Hair follicular keratinocyte (primary cell): ENCODE measurements at places on chromosomes 3 and 15. TPM values are rescaled to one million over a fixed set of nuclear protein-coding genes. Genes with fewer than 3 reads are reported as not detected.

Gene TGM4
- total RNA-seq, result 0.08 and 0.16 TPM in 2 replicates

Gene UQCRC1
- 599 and 603 TPM in 2 replicates for total RNA-seq

Gene LMAN1L
- total RNA-seq, result not detected in 2 replicates

Gene LTK
- total RNA-seq, result not detected in 2 replicates

Gene ECE2
- not detected in 2 replicates for total RNA-seq

Gene CYP1A2
- total RNA-seq, result not detected in 2 replicates

Gene GOLGA6B
- total RNA-seq, result not detected in 2 replicates

Gene VEPH1
- 0.08 and 0.34 TPM in 2 replicates for total RNA-seq

Gene IL17RD
- total RNA-seq, result 1.1 and 1.3 TPM in 2 replicates

Gene GOLGA8Q
- total RNA-seq, result 1.2 TPM in 1 of 2 replicates, not detected in the other

Gene FGF7
- total RNA-seq, result not detected in 2 replicates

Gene FGD5
- not detected in 2 replicates for total RNA-seq

Gene TRAT1
- total RNA-seq, result not detected in 2 replicates

Gene CRBN
- 21.9 and 30.2 TPM in 2 replicates for total RNA-seq

Gene FBXO40
- not detected in 2 replicates for total RNA-seq

Gene C2CD4A
- not detected in 2 replicates for total RNA-seq

Gene PLA2G4D
- total RNA-seq, result 0.08 TPM in 1 of 2 replicates, not detected in the other

Gene STX19
- 0.16 TPM in 1 of 2 replicates, not detected in the other for total RNA-seq

Gene C3orf49
- not detected in 2 replicates for total RNA-seq

Gene AMIGO3
- not detected in 2 replicates for total RNA-seq

Gene FAIM
- total RNA-seq, result 9.4 and 12.1 TPM in 2 replicates

Gene POLQ
- total RNA-seq, result 2.3 and 4.3 TPM in 2 replicates

Gene CORO2B
- total RNA-seq, result 1.0 and 4.1 TPM in 2 replicates

Gene ADGRG7
- not detected in 2 replicates for total RNA-seq

Gene ADAMTS17
- 0.15 and 0.86 TPM in 2 replicates for total RNA-seq

Gene SLC22A13
- not detected in 2 replicates for total RNA-seq

Gene GOLGA8N
- 0.49 and 0.94 TPM in 2 replicates for total RNA-seq

Gene CACNA1D
- total RNA-seq, result not detected in 2 replicates

Gene ARHGAP11A
- 11.2 and 25.9 TPM in 2 replicates for total RNA-seq

Gene MST1
- 2.4 and 6.2 TPM in 2 replicates for total RNA-seq

Gene TMEM41A
- total RNA-seq, result 11.9 and 13.7 TPM in 2 replicates

Gene HGD
- total RNA-seq, result not detected in 2 replicates

Gene UBL7
- total RNA-seq, result 60.9 and 62.2 TPM in 2 replicates

Gene EOMES
- 1.9 and 2.7 TPM in 2 replicates for total RNA-seq

Gene ULK3
- 17.4 and 18.7 TPM in 2 replicates for total RNA-seq

Gene ST8SIA2
- total RNA-seq, result not detected in 2 replicates

Gene ABHD5
- total RNA-seq, result 20.1 and 21.9 TPM in 2 replicates

Gene PATL2
- not detected in 2 replicates for total RNA-seq
